ENCODE measurements at places on chromosomes 16 and 17. TPM values are rescaled to one million over a fixed set of nuclear protein-coding genes. Genes with fewer than 3 reads are reported as not detected.
A peak's percentile ranks its signal among the peaks of the same experiment; 100 is the strongest.

GRCh38 chr17:36661688-36662087 lies 60.3 kb downstream of the MRM1 start:
- ATAC-seq = no peak

The MFSD6L gene
- total RNA-seq = not detected

DNA sequence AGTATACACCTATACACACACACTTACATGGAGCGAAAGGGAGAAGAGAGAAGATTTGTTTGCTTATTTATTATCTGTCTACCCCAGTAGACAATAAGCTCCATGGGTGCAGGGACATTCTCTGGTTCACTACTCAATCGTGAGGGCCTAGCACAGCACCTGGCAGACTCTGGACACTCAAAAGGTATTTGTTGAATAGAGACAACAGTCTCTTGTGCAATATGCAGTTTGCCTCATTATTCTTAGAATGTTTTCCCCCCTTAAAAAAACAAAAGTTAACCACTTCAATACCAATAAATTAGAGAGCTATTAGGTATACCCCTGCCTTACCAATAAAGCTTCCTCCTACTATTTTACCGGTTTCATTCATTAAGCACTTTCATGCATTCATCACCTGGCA lies 2.0 kb downstream of the AKAP10 start:
- ATAC-seq = no peak

- peak; percentile 51 for ATAC-seq
Observed at GRCh38 chr17:17849845-17850373, 13.1 kb upstream of the SREBF1 start.

GRCh38 chr16:9012848-9013507 lies 49.3 kb upstream of the USP7 start:
- peak; percentile 46 for ATAC-seq

DNA sequence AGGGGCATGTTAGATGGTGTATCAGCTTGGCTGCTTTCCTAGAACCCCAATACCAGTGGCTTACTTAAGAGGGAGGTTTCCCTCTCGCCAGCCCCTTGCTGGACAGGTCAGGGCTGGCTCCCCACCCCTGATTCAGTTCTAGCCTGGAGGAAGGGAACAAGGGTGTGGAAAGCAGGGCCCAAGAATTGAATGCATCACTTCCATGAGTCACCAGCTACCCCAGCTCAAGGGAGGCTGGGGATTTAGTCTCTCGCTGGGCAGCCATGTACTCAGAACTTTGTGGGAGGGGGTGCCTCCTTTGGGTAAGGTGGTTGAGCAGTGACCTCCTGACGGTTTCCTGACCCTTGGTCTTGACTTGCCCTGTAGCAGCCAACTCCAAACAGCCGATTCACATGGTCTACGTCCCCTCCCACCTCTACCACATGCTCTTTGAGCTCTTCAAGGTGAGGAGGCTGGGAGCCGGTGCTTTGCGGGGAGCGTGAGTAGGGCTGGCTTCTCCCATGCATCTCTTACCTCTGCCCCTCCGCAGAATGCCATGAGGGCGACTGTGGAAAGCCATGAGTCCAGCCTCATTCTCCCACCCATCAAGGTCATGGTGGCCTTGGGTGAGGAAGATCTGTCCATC lies 12.8 kb downstream of the PDK2 start:
- ATAC-seq = no peak

DNA sequence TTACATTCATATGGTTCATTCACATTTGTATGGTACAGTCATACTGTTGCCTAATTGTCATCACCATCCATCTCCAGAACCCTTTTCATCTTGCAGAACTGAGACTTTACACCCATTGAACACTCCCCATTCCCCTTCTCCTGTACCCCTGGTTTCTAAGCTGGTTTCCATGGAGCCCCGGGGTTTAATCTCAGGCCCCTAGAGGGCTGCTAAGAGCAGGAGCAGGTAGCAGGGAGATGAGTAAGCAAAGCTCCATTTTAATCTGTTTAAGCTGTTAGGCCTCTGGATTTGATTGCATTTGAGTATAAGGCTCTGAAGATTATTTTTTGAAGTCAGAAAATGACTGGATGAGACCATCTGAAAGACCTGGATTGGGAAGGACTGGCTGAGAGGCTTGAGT lies 68.5 kb upstream of the RPL38 start:
- ATAC-seq = no peak

The ZG16 gene
- total RNA-seq = not detected

The KRT24 gene
- not detected for total RNA-seq

DNA sequence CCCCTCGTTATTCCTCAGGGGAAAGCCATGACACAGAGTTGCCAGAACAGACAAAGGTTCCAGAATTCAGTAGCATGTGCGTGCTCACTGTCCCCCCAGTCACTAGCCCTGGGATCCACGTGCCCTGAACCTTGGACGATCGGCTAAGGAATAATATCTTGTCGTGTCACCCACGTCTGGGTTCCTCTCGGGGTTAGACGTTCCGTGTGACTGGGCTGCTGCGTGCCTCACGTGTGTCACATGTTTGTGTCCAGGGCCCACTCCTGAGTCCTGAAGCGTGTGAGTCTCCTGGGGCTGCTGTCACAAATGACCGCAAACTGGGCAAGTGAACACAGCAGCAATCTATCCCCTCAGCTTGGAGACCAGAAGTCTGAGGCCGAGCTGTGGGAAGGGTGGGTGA lies 12.4 kb upstream of the ZNF469 start:
- ATAC-seq = no peak

The GRB2 gene
- 47.5 TPM for total RNA-seq

The ZNF469 gene
- 0.30 TPM for total RNA-seq

DNA sequence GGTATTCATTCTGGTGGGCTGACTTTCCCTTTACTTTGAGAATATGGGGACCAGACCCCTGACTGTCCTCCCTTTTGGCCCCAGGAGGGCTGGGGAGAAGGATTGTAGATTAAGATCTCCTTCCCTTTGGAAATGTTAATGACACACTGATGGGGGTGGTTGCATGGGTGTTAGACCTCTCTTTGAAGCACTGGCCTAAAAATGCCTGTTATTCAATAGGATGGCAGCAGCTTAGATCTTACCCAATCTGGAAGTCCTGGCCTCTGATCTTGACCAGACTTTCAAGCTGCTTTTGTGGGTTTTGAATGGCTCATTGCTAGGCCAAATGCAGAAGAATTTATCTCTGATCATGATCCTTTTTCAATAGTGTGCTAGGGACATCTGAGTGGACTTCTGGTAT lies 25.7 kb downstream of the MAP3K3 start:
- ATAC-seq = no peak

- ATAC-seq = no peak
Observed at GRCh38 chr17:15291674-15292361, 26.7 kb upstream of the PMP22 start.

DNA sequence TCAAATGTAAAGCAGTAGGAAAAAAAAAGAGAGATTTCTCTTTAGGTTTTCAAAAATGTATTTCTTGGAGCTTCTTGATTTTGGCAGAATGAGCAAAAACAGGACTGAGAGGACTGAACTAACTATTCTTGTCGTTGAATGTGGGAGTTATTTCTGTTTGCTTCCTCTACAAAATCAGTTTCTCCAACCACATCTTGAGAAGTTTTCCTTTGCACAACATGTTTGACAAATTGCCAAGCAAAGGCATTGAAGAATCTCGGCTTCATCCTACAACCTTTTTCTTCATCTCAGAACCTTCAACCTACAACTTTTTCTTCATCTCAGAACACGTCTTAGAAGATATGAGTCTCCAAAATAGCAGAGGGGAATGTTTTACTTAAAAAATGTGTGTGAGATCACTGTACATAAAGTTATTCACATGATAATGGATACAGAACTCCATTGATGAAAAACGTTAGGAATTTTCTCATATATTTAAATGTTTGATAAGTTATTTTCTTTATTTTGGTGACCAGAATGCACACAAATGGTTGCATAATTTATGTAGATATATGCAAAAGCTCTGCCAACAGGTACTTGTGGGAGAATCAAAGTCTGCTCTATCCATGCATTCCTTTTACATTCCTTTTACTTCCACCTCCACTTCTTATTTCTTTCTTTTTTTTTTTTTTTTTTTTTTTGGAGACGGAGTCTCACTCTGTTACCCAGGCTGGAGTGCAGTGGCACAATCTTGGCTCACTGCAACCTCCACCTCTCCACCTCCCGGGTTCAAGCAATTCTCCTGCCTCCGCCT lies 370.0 kb downstream of the KCNJ2 start:
- no peak for ATAC-seq

- ATAC-seq = no peak
Observed at GRCh38 chr17:12789075-12789480, 220 bp upstream of the ARHGAP44 start.

Data from motor neuron (in vitro differentiated cells).